Activated CD4-positive, alpha-beta memory T cell treated with anti-CD3 and anti-CD28 coated beads for 36 hours (primary cell): ENCODE measurements at places on chromosomes 1 and 21. TPM values are rescaled to one million over a fixed set of nuclear protein-coding genes. Genes with fewer than 3 reads are reported as not detected.

Gene OR2L13
- not detected for total RNA-seq

Gene CD48
- total RNA-seq, result 194 TPM

Gene BTBD19
- total RNA-seq, result 38.6 TPM

Gene C1orf105
- not detected for total RNA-seq

Gene KLHDC8A
- not detected for total RNA-seq

Gene HFM1
- not detected for total RNA-seq

Gene CHRNB2
- not detected for total RNA-seq

Gene CFAP74
- total RNA-seq, result not detected

Gene PRDM16
- not detected for total RNA-seq

Gene KCNA3
- total RNA-seq, result 25.2 TPM

Gene DAB1
- 0.24 TPM for total RNA-seq

Gene AGO4
- 6.0 TPM for total RNA-seq

Gene GNG4
- total RNA-seq, result 0.88 TPM

Gene SLC22A15
- 1.7 TPM for total RNA-seq

Gene LCE1A
- not detected for total RNA-seq

DNA sequence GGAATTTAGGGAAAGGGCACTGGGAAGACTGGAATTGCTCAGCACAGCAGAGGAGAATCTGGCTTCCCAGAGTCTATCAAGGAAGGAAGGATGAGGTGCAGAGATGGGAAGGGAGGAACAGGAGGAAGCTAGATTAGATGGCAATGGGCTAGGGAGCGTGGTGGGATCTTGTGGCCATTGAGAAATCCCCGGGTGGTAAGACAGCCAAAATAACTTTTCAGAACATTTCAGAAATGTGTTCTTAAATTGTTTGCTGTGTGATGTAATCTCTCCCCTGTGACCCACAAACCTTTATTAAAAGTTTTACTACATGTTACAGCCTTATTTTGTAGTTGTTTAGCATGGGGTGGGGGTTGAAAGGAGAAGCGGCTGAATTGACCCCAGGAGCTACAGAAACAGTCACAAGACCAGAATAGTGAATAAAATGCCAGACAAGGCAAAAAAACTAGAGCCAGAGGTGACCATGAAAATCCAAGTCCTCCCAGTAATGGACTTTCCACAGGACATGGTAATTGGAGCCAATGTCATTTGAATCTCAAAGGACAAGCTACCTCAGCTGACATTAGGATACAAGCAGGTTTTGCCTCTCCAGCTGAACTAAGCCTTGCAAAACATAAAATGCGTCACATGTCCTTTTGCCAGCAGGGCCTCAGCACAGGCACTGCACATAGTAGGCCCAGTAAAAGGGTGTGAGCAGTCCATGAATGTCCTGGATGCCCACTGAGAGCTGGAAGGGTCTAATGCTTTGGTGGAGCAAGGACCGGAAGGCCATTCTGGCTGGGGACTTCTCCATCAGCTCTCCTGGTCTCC is 980 bp upstream of the AHCYL1 start:
- peaks cover 8% of the 10 kb centered on the region for H3K36me3 ChIP-seq
- no peak overlapping the region for H3K4me3 ChIP-seq
- no peak for DNase-seq
- no peaks in the 10 kb centered on the region for H3K27me3 ChIP-seq
- peaks cover 35% of the 10 kb centered on the region for H3K4me1 ChIP-seq

GRCh38 chr1:83011265-83011664 is 987.7 kb downstream of the TTLL7 start:
- H3K4me1 ChIP-seq, result no peaks in the 10 kb centered on the region
- DNase-seq, result no peak
- H3K27ac ChIP-seq, result no peak overlapping the region
- H3K36me3 ChIP-seq, result no peaks in the 10 kb centered on the region
- no peaks in the 10 kb centered on the region for H3K27me3 ChIP-seq

DNA sequence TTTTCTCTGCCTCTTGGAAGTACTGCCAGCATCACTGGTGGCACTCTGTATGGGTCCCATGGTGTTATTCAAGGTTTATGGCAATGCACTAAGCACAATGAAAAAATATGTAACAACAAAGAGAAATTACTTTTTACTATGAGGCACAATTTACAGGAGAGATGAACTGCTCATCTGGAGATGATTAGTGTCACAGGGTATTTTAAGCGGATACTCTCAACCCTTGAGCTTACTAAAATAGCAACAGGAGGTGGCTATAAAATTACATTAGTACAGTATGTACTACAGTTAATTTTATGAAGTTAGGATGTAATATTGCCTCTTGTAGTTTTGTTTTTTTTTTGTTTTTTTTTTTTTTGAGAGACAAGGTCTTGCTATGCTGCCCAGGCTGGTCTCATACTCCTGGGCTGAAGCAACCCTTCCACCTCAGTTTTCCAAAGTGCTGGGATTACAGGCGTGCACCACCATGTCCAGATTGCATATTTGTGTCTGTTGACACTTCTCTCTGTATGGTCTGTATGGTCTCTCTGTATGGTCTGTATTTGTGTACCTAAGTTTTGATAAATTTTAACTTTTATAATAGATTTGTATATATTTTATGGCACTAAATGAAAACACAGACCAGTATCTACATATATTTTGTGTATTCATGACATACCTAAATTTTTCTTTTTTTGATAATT is 175.6 kb upstream of the HP1BP3 start:
- H3K27ac ChIP-seq, result no peak overlapping the region
- no peaks in the 10 kb centered on the region for H3K4me1 ChIP-seq
- peaks cover 7% of the 10 kb centered on the region for H3K36me3 ChIP-seq
- H3K27me3 ChIP-seq, result no peaks in the 10 kb centered on the region

DNA sequence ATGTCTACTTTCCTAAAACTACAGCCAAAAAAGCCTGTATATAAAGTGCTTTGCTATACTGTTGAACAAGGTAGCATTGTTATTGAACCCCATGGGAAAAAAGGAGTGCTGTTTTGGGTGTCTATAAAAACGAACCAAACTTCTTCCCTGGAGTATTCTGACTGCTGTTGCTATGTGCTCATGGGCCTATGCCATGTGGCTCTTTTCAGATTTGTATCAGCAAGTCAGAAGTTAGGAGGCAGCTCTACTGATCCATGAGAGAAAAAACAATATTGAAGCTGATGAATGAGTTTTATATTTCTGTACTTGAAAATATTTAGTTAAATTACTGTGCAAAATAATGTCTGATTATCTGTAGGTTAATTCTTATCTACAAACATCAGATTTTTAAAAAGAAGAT is 66.5 kb downstream of the ADGRL2 start:
- no peaks in the 10 kb centered on the region for H3K4me1 ChIP-seq

DNA sequence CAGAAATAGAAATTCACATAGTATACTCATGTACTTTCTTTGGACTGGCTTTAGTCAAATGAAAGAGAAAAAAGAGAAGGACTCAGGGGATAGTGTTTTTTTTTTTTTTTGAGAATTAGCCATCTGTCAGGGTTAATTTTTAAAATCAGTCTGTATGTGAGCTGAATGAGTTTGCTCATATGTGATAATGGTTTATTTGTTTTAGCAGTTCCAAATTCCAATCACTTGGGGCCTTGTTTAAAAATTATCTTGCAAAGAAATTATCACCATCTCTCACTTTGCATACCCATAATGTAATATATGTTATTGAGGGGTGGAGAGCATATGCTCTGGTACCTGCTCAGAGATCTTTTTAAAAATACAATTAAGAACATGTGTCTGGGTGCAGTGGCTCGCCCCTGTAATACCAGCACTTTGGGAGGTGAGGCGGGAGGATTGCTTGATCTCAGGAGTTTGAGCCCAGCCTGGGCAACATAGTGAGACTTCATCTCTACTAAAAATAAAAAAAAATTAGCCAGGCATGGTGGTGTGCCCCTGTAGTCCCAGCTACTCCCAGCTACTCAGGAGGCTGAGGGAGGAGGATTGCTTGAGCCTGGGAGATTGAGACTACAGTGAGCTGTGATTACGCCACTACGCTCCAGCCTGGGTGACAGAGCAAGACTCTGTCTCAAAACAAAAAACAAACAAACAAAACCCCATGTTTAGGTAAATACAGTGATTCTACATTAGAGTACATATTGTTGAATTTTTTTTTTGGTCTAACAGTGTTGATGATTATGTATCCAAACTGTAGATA is 19.7 kb downstream of the GNAI3 start:
- H3K4me3 ChIP-seq, result no peak overlapping the region
- no peaks in the 10 kb centered on the region for H3K36me3 ChIP-seq
- H3K4me1 ChIP-seq, result peaks cover 43% of the 10 kb centered on the region
- no peak for DNase-seq

- no peak overlapping the region for H3K4me3 ChIP-seq
- DNase-seq, result no peak
- H3K36me3 ChIP-seq, result peaks cover 19% of the 10 kb centered on the region
- peaks cover under 1% of the 10 kb centered on the region for H3K4me1 ChIP-seq
Observed at GRCh38 chr1:206421616-206422340, 48.5 kb upstream of the IKBKE start.

GRCh38 chr1:168801032-168801745 is 72.2 kb upstream of the DPT start:
- H3K27ac ChIP-seq, result no peak overlapping the region
- no peaks in the 10 kb centered on the region for H3K4me1 ChIP-seq
- H3K4me3 ChIP-seq, result no peak overlapping the region
- no peaks in the 10 kb centered on the region for H3K36me3 ChIP-seq
- H3K27me3 ChIP-seq, result no peaks in the 10 kb centered on the region

GRCh38 chr1:72837781-72838180 is 555.4 kb upstream of the NEGR1 start:
- H3K4me3 ChIP-seq, result no peak overlapping the region
- no peaks in the 10 kb centered on the region for H3K27me3 ChIP-seq
- DNase-seq, result no peak
- no peak overlapping the region for H3K27ac ChIP-seq
- H3K4me1 ChIP-seq, result no peaks in the 10 kb centered on the region

DNA sequence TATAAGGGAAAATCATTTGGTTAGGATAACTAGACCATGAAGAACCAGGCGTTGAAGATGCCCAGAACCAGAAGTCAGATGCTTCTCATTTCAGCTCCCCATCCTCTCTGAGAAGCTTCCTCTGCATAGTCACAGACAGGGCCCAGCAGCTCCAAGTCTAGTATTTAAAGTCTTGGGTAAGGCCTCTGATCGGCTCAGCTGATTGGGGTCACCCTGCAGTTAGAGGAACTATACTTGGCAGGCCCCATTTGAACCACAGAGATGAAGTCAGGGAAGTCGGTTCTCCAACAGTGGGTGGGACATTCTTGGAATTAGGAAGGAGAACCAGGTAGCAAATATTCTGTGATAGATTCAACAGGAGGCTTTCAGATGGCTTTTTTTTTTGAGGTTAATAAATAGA is 48.3 kb downstream of the SLC22A15 start:
- no peaks in the 10 kb centered on the region for H3K36me3 ChIP-seq
- no peaks in the 10 kb centered on the region for H3K4me1 ChIP-seq
- peaks cover 1% of the 10 kb centered on the region for H3K27me3 ChIP-seq

DNA sequence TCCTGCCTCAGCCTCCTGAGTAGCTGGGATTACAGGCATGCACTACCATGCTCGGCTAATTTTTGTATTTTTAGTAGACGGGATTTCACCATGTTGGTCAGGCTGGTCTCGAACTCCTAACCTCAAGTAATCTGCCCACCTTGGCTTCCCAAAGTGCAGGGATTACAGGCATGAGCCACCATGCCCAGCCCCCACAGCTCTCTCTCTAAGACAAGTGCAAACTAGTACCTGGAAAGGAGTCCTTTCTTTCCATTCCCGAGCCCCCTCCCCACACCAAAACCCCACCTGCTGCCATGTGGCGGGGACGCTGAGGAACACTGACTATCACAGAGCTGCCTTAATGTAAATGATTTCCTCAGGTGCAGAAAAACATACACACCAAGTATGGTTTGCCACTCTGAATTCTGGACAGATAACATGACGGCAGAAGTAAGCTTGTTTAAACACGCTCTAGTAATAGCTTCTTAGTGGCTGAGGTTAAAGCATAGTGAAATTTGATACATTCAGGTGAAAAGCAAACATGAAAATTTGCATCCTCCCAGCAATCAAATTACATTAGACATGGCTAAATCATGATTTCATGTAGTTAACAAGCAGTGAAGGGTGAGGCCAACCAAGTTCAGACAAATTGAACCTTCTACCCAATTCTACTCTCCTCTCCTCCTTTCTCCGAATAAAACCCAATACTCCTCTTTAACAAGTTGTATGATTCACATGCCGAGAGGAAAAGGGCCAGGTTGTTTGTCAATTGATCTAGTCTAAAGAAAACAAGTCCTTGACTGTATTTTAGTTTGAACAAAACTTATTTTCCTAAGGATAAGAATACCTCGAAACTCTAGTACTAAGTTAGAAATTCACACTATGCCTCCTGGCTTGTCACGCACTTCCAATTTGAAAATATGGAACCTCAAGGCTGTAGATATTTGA is 19.8 kb downstream of the ERRFI1 start:
- H3K36me3 ChIP-seq, result peaks cover 10% of the 10 kb centered on the region
- H3K27me3 ChIP-seq, result no peaks in the 10 kb centered on the region
- H3K4me3 ChIP-seq, result no peak overlapping the region
- no peaks in the 10 kb centered on the region for H3K4me1 ChIP-seq

- peaks cover 4% of the 10 kb centered on the region for H3K36me3 ChIP-seq
- peak; percentile 83 for DNase-seq
- peaks cover 72% of the 10 kb centered on the region for H3K4me1 ChIP-seq
Observed at GRCh38 chr1:101291562-101292380, 55.0 kb downstream of the S1PR1 start.

GRCh38 chr1:6580593-6581409 is 1.0 kb downstream of the ZBTB48 start:
- peaks cover 2% of the 10 kb centered on the region for H3K36me3 ChIP-seq
- no peaks in the 10 kb centered on the region for H3K27me3 ChIP-seq
- peaks cover 41% of the 10 kb centered on the region for H3K4me1 ChIP-seq
- DNase-seq, result peak; percentile 35

GRCh38 chr1:18154430-18155194 is 47.0 kb downstream of the IGSF21 start:
- no peak overlapping the region for H3K27ac ChIP-seq
- no peak for DNase-seq
- no peaks in the 10 kb centered on the region for H3K4me1 ChIP-seq
- no peak overlapping the region for H3K4me3 ChIP-seq
- H3K36me3 ChIP-seq, result no peaks in the 10 kb centered on the region
- peaks cover 8% of the 10 kb centered on the region for H3K27me3 ChIP-seq

DNA sequence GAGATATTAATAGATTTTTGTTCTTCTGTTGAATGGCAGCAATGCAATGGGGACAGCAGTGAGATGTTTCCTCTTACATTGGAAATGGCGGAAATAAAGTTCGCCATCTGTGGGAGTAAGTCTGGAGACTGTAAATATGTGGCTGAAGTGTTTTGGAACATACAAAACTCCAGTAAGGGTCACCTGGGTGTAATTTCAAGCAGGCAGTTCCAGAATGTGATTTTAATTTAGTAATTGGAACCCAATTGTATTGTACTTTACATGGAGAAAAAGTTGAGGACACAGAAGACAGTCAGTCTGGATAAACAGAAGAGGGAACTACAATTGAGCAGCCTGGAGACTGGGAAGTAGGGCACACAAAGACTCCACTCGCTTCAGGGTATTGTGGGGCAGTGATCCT is 108.6 kb downstream of the NTMT2 start:
- no peaks in the 10 kb centered on the region for H3K4me1 ChIP-seq
- DNase-seq, result no peak
- H3K4me3 ChIP-seq, result no peak overlapping the region
- H3K27ac ChIP-seq, result no peak overlapping the region
- no peaks in the 10 kb centered on the region for H3K27me3 ChIP-seq
- no peaks in the 10 kb centered on the region for H3K36me3 ChIP-seq

- H3K4me3 ChIP-seq, result no peak overlapping the region
- no peak for DNase-seq
- H3K27ac ChIP-seq, result no peak overlapping the region
- H3K36me3 ChIP-seq, result no peaks in the 10 kb centered on the region
Observed at GRCh38 chr1:31749785-31750735, 14.1 kb downstream of the ADGRB2 start.
